HCT116 (cell line): ENCODE measurements at places on chromosomes 4 and X.

GRCh38 chr4:7657545-7658297 is 223.0 kb upstream of the PSAPL1 start:
- H3K36me3 ChIP-seq = no peaks in the 10 kb centered on the region

DNA sequence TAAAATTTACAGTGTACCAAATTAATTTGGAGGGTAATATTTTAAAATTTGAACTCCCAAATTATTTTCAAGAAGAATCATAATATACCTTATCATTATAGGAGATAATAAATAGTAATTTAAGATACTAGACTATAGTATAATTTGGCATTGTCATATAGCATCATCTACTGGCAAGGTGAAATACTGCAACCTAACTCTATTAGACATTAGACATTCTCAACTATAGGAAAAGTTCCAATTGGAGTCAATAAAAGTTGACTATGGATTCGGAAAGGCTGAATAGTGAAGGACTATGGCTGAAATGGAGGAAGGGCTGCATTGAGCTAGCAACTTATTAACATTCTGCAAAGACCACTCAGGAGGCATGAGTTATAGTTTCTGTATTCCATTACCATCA is 113.0 kb downstream of the PRDM5 start:
- no peaks in the 10 kb centered on the region for H3K4me1 ChIP-seq
- H3K27ac ChIP-seq = no peak overlapping the region
- no peaks in the 10 kb centered on the region for H3K36me3 ChIP-seq
- no peak overlapping the region for H3K4me3 ChIP-seq
- H3K27me3 ChIP-seq = no peaks in the 10 kb centered on the region

GRCh38 chr4:128385683-128386304 is 98.2 kb upstream of the PGRMC2 start:
- no peak for DNase-seq
- H3K4me1 ChIP-seq = peaks cover 33% of the 10 kb centered on the region
- H3K27ac ChIP-seq = no peak overlapping the region
- H3K4me3 ChIP-seq = no peak overlapping the region

DNA sequence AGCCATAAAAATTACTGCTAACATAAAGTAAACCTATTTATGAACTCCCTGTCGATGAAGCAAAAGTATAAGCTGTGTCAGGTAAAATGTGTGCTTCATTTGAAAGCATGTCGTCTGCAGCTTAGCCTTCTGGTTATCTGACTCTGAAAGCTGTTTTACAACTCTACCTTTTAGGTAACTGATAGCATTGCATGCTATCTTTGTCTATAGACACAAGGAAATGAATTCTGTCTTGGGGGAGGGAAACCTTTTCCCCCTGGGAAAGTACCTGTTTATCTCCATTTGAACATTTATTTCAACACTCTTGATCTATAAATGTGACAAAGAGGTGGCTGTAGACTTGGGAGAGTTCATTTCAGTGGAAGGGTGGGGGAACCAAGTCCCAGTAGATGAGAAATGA is 51.4 kb downstream of the RAB40A start:
- no peak for DNase-seq
- no peak overlapping the region for H3K27ac ChIP-seq
- H3K4me1 ChIP-seq = no peaks in the 10 kb centered on the region
- H3K36me3 ChIP-seq = no peaks in the 10 kb centered on the region
- no peak overlapping the region for H3K4me3 ChIP-seq
- H3K27me3 ChIP-seq = no peaks in the 10 kb centered on the region

DNA sequence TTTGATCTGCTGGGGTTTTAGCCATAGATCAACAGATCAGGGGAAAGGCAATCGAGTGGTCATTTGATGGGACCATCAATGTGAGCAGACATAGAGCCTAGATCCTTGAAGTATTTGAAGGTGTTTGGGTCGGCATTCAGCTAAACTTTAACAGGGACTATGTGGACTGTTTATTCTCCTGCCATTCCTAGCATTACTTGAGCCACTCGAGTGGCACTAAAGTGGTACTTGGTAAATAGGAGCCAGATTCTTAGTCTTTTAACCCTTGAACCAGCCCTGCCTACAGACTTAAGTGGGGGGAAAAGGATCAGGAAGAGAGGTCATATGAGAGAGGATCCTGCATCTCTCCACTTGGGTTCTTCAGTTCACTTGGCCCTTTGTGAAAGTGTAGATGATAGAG is 3.8 kb downstream of the MSN start:
- no peaks in the 10 kb centered on the region for H3K27me3 ChIP-seq
- H3K4me3 ChIP-seq = no peak overlapping the region
- H3K4me1 ChIP-seq = peaks cover 14% of the 10 kb centered on the region
- no peak for DNase-seq

DNA sequence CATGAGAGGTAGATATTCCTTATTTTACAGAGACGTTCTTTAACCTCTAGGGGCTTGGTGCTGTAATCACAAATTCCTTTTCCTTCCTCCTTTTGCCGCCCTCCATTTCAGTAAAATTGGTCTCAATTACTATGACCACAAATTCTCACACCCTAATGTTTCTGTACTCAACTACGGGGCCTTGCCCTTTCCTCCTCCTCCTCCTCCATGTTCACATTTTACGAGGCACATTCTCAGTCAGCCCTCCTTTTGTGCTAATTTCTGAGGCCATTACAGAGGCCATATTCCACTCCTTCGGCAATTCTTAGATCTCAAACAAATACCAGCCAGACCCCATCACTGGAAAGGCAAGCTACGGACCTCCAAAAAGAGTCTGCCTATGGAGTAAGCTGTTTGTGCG is 92.1 kb downstream of the SH3KBP1 start:
- no peak for DNase-seq
- no peaks in the 10 kb centered on the region for H3K27me3 ChIP-seq
- H3K27ac ChIP-seq = no peak overlapping the region
- H3K4me1 ChIP-seq = no peaks in the 10 kb centered on the region
- no peak overlapping the region for H3K4me3 ChIP-seq

GRCh38 chr4:3387943-3388361 is 53.8 kb upstream of the HGFAC start:
- H3K27me3 ChIP-seq = no peaks in the 10 kb centered on the region
- H3K4me1 ChIP-seq = peaks cover 7% of the 10 kb centered on the region; the same call in 1 of the 2 replicates
- no peak overlapping the region for H3K4me3 ChIP-seq
- no peaks in the 10 kb centered on the region for H3K36me3 ChIP-seq
- H3K27ac ChIP-seq = no peak overlapping the region

DNA sequence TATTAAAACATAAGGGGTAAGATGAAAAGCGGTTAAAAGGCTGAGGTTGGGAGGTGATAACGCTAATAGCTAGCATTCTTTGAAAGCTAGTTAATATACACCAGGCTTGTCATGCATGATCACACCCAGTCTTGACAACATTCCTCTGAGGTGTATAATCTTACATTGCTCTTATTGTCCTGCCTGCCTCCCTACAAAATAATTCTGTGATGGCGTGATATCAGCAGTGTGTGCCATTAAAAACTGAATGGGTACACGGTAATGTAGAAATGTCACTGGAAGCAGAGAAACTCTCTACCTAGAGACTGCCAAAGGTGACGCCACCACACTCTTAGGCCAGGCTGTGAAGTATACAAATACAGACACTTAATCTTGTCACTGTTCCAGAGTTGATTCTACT is 68.1 kb downstream of the DIAPH2 start:
- H3K4me3 ChIP-seq = no peak overlapping the region
- H3K4me1 ChIP-seq = no peaks in the 10 kb centered on the region
- no peaks in the 10 kb centered on the region for H3K27me3 ChIP-seq
- H3K36me3 ChIP-seq = no peaks in the 10 kb centered on the region

- peaks cover 9% of the 10 kb centered on the region; the same call in 1 of the 2 replicates for H3K36me3 ChIP-seq
- H3K27me3 ChIP-seq = no peaks in the 10 kb centered on the region
- H3K4me3 ChIP-seq = peak overlapping the region; percentile 94
- peaks cover 24% of the 10 kb centered on the region for H3K4me1 ChIP-seq
- no peak for DNase-seq
Observed at GRCh38 chr4:75512386-75513211, 1.6 kb downstream of the RCHY1 start.

DNA sequence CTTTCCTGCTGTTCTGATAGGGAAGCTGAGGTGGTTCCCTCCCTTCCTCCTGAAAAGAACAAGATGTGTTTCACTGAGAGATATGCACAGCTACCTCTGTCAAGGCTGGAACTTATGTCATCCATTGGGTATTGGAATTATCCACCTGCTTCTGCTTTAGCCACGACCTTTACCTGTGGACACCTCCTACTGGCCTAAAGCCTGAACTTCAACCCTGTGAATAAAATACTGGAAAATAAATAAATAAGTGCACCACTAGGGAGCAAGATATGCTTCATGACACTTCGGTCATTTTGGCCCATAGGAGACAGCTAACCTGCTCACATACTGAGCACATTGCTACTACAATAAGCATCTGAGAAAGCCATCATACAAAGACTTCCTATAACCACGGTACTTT is 419.9 kb upstream of the NWD2 start:
- no peak overlapping the region for H3K27ac ChIP-seq
- H3K4me1 ChIP-seq = no peaks in the 10 kb centered on the region
- no peak overlapping the region for H3K4me3 ChIP-seq
- no peaks in the 10 kb centered on the region for H3K27me3 ChIP-seq
- DNase-seq = peak; percentile 24

GRCh38 chrX:114997779-114998178 is 19.6 kb downstream of the IL13RA2 start:
- H3K27ac ChIP-seq = no peak overlapping the region
- no peak for DNase-seq
- H3K36me3 ChIP-seq = no peaks in the 10 kb centered on the region
- H3K27me3 ChIP-seq = no peaks in the 10 kb centered on the region
- no peaks in the 10 kb centered on the region for H3K4me1 ChIP-seq
- no peak overlapping the region for H3K4me3 ChIP-seq

DNA sequence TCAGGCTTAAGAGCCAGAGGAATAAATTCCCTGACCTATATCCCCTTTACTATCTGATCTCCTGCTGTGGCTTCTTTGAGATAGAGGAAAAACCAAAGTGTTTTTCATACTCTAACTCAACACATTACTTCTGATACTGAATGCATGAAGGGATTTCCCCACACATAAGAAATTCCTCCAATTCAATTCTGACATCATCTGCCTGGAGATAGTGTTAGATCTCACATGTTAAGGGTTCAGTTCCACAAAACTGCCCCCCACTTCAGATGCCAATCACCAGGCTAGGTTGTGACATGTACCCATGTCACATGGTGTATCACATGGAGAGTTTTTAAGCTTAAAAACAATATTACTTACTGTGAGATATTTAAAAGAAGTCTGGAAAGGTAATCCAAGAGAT is 46.8 kb downstream of the GSTCD start:
- no peak overlapping the region for H3K4me3 ChIP-seq
- H3K27me3 ChIP-seq = no peaks in the 10 kb centered on the region
- H3K36me3 ChIP-seq = no peaks in the 10 kb centered on the region
- H3K27ac ChIP-seq = no peak overlapping the region
- no peak for DNase-seq

DNA sequence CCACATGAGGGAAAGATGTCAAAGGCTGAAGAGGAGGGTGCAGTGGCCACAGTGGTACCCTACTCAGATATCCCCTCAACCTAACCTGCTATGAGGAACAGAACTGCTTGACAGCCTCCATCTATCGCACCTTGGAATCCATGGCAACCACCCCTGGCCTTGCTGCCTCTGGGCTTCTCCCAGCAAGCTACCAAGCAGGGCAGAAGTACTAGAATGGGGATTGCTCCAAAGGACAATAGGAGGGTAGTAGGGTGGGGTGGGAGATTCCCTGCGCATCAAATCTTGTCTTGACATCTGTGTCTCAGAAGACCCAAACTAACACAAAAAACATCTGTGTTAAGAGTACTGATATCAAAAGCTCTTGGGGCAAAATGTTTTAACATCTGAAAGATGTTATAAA is 118.2 kb downstream of the FBXW7 start:
- H3K27me3 ChIP-seq = no peaks in the 10 kb centered on the region
- H3K4me1 ChIP-seq = no peaks in the 10 kb centered on the region
- H3K4me3 ChIP-seq = no peak overlapping the region
- H3K27ac ChIP-seq = no peak overlapping the region
- no peaks in the 10 kb centered on the region for H3K36me3 ChIP-seq

DNA sequence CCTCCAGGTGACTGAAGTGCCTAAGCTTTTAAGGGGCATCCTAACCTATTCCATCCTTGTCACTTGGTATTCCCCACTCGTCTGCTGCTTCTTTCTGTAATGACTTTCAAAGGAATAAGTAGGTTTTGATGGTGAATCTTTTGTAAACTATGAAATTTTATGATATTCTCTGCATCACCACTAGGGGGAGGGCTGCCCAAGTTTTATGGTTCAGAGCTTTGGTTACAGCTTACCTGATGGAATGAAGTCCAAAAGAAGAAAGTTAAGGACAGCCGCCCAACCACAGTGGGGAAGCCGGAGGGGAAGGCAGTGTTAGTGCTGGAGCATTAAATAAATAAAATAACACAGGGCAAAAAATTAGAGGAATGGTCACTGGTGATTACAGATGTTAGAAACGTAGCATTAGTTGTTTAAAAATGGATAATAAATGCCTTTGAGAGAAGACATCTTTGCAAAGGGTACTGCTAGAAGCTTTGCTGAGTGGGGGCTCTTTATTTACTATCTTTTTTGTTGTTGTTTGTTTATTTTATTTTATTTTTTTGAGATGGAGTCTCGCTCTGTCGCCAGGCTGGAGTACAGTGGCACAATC is 204.9 kb downstream of the GBA3 start:
- peak; percentile 3 for DNase-seq
- no peaks in the 10 kb centered on the region for H3K4me1 ChIP-seq
- no peaks in the 10 kb centered on the region for H3K36me3 ChIP-seq
- no peaks in the 10 kb centered on the region for H3K27me3 ChIP-seq

DNA sequence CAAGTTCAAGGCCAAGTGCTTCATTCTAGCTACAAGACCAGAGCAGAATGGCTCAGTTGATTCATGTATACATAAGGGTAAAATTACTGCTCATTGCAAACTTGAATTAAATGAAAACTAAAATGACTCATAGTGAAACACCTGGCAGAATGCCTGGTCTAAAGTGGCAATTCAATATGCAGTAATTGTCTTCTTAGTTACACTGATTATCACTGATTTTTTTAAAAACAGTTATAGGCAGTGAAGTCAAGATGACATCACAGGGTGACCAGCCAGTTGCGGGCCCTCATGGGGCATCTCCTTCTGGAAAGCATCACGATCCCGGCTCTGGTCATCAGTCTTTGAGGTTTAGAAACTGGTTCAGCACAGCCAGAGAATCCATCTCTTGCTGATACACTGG is 154.2 kb downstream of the RAB28 start:
- DNase-seq = peak; percentile 27
- H3K27me3 ChIP-seq = no peaks in the 10 kb centered on the region
- H3K36me3 ChIP-seq = no peaks in the 10 kb centered on the region
- no peak overlapping the region for H3K4me3 ChIP-seq
- no peak overlapping the region for H3K27ac ChIP-seq
